Smooth muscle cell of the pulmonary artery (primary cell): ENCODE measurements at places on chromosomes 12 and 14. TPM values are rescaled to one million over a fixed set of nuclear protein-coding genes. Genes with fewer than 3 reads are reported as not detected.

Gene BLTP3B
- 41.7 and 58.5 TPM in 2 replicates for total RNA-seq

Gene TRMT61A
- 10.6 and 16.8 TPM in 2 replicates for total RNA-seq

Gene SOAT2
- not detected in 2 replicates for total RNA-seq

Gene CFAP251
- total RNA-seq = 6.7 and 7.9 TPM in 2 replicates

Gene LRRC10
- not detected in 2 replicates for total RNA-seq

Gene PTPN6
- 0.13 and 0.30 TPM in 2 replicates for total RNA-seq

Gene LBHD2
- total RNA-seq = not detected in 2 replicates

Gene CCDC88C
- total RNA-seq = 0.10 and 0.26 TPM in 2 replicates

Gene WASHC3
- total RNA-seq = 63.5 and 90.7 TPM in 2 replicates

Gene SLCO1A2
- not detected in 2 replicates for total RNA-seq

Gene RNF212B
- not detected in 2 replicates for total RNA-seq

Gene RBP5
- total RNA-seq = not detected in 2 replicates

Gene GNG2
- 13.7 and 43.6 TPM in 2 replicates for total RNA-seq

Gene PRICKLE1
- total RNA-seq = 0.79 and 2.6 TPM in 2 replicates

Gene SIVA1
- total RNA-seq = 35.9 and 47.0 TPM in 2 replicates

Gene EML5
- 0.13 and 0.20 TPM in 2 replicates for total RNA-seq

Gene CCDC197
- not detected in 2 replicates for total RNA-seq

Gene KRT3
- not detected in 2 replicates for total RNA-seq

Gene NR4A1
- 5.9 and 7.5 TPM in 2 replicates for total RNA-seq

Gene CCDC196
- total RNA-seq = not detected in 2 replicates

Gene CACNA1C
- total RNA-seq = 8.9 and 10.0 TPM in 2 replicates

Gene NOC4L
- 8.5 and 10.4 TPM in 2 replicates for total RNA-seq

Gene ZFHX2
- total RNA-seq = 0.52 and 0.83 TPM in 2 replicates

Gene NKX2-8
- total RNA-seq = not detected in 2 replicates

Gene AMDHD1
- 0.07 and 0.13 TPM in 2 replicates for total RNA-seq

Gene JDP2
- 33.9 and 47.5 TPM in 2 replicates for total RNA-seq

Gene FZD10
- not detected in 2 replicates for total RNA-seq

Gene RFLNA
- total RNA-seq = 5.7 and 14.8 TPM in 2 replicates

Gene ORAI1
- 8.7 and 14.1 TPM in 2 replicates for total RNA-seq

Gene SLC25A47
- 0.07 TPM in 1 of 2 replicates, not detected in the other for total RNA-seq

Gene AKAP5
- 0.20 and 0.56 TPM in 2 replicates for total RNA-seq

Gene MED6
- total RNA-seq = 22.5 and 25.0 TPM in 2 replicates

Gene CMTM5
- 0.17 and 0.65 TPM in 2 replicates for total RNA-seq

Gene IL22
- not detected in 2 replicates for total RNA-seq

Gene TAS2R43
- total RNA-seq = 2.1 TPM in 1 of 2 replicates, not detected in the other

Gene TAS2R8
- not detected in 2 replicates for total RNA-seq

Gene ERP27
- total RNA-seq = not detected in 2 replicates
